ENCODE measurements at places on chromosomes 11 and 22.
A peak's percentile ranks its signal among the peaks of the same experiment; 100 is the strongest.

GRCh38 chr11:34466802-34467488 lies 28.2 kb downstream of the CAT start:
- DNase-seq: no peak

- peak; percentile 2 for DNase-seq
These were observed 31.1 kb downstream of the MRGPRX4 start for GRCh38 chr11:18203723-18204122.

DNA sequence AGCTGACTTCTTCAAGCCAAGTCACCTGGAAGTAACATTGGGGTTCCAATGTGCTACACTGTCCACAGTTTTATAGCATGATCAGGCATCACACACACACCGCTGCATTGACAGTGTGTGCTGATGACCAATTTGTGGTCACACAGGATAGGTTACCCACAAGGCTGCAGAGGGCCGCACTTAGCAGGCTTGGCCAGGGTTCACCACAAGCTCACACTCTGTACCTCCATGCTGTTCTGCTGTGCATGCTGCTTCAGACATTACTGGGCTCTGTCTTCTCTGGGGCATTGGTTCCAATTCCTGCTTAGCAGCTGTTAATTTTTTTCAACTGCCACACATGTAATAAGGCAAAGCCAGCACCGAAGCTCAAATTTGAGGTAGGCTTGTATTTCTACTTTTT lies 11.0 kb upstream of the NRIP3 start:
- DNase-seq: no peak

GRCh38 chr11:8709002-8709672 lies 26.5 kb downstream of the RPL27A start:
- no peak for DNase-seq

GRCh38 chr22:32623943-32624342 lies 149.3 kb downstream of the FBXO7 start:
- no peak for DNase-seq

DNA sequence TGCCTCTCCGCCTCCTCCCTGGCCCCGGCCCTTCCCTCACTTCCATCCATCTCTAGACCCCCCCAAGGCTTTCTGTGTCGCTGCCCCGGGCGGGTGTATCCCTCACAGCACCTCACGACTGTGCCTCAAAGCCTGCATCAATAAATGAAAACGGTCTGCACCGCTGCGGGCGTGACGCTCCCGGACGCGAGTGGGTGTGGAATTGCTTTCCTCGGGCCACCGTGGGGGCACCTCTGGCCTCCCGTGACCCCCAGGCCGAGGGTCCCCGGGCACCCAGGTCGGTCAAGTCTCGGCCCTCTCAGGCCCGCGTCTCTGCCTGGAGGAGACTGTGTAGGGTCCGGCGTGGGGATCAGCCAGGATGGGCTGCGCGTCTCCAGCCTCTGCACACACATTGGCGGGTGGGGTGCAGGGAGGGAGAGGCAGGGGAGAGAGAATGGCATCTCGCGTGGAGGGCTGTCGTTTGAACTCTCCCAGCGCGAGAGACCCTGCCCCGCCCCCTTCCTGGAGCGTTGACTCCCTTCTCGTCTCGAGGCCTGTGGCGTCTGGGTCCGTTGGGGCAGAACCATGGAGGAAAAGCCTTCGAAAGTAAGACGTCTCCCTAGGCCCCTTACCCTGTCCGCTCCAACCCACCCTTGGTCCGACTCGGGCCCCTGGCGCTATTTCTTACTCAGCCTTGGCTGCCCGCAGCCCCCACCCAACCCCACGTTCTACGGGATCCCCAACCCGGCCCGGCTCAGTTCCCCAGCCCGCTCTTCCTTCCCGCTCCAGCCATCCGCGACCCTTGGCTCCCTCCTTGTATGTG lies at the start of gene CATSPERZ:
TSS of gene CATSPERZ (plus strand) at position 512 of the 802 bp plus-strand sequence. CDS start at position 565, 53 bp downstream.
- no peak for DNase-seq

- DNase-seq: no peak
These were observed 2.5 kb downstream of the IL17REL start for GRCh38 chr22:50009765-50010675.

- no peak for DNase-seq
These were observed 3.4 kb downstream of the AGBL2 start for GRCh38 chr11:47711816-47712215.

DNA sequence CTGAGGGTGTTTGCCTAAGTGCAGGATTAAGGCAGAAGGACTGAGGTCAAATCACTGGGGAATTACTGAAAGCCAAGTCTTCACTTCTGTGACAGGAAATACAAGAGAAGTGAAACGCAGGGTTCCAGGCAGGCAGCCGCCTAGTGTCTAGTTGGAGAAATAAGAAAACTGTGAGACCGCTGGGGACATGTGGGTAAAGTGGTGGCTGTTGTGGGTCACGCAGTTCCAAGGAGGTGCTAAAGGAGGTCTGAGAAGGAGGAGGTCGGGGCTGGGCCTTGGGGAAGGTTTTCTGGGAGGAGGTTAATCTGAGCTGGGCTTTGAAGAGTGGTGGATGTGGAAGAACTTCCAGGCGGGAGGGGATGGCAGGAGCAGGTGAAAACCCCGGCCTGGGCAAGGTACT lies 11.2 kb downstream of the MCM5 start:
- DNase-seq: no peak

GRCh38 chr22:43529934-43530333 lies 118.1 kb downstream of the MPPED1 start:
- no peak for DNase-seq

- no peak for DNase-seq
These were observed 497.0 kb upstream of the TENM4 start for GRCh38 chr11:79937676-79938334.

GRCh38 chr11:27718346-27718862 lies 18.1 kb upstream of the BDNF start:
- peak; percentile 21 for DNase-seq

- no peak for DNase-seq
These were observed 142.4 kb downstream of the MPPED1 start for GRCh38 chr22:43554259-43554636.

DNA sequence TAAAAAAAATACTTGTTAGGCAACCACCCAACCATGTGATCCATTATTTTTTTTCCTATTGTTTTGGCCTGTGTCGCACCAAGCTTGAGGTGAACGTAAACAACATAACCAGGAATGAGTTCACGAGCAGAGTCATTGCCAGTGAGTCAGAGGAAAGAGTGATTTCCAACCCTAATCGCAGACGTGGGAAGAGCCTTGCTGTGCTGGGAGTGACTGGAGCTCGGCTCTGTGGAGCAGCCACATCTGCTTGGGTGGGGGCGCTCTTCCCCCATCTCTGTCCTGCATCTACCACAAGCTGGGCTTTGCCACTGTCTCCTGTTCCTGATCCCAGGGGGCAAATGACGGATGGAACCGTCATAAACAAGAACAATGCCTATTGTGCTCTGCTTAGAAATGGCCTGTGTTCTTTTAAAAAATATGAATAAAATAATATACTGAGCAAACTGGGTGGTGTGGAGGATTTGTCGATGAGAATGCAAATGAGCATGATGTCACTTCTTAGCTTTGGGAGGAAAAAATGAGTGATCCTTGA lies 210.0 kb downstream of the KIRREL3 start:
- DNase-seq: no peak

DNA sequence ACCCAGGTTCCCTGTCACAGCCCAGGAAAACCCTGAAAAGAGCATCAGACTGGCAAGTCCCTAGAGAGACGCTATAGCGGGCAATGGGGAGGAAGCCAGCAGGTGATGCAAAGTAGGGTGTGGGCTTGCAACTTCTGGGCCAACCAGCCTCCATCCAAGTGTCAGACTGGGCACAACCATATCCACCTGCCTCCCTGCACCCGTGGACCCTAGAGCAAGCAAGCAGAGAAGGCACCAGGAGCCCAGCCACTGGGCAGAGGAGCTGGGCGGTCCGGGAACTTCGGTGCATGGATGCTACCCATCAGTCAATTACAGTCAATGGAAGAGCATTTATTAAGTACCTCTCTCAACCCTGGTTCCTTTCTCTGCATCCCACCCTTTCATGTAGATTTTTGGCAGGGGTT lies 2.8 kb downstream of the NECTIN1 start:
- DNase-seq: no peak

GRCh38 chr11:69443968-69444364 lies 37.5 kb upstream of the LINC01488 start:
- DNase-seq: no peak

DNA sequence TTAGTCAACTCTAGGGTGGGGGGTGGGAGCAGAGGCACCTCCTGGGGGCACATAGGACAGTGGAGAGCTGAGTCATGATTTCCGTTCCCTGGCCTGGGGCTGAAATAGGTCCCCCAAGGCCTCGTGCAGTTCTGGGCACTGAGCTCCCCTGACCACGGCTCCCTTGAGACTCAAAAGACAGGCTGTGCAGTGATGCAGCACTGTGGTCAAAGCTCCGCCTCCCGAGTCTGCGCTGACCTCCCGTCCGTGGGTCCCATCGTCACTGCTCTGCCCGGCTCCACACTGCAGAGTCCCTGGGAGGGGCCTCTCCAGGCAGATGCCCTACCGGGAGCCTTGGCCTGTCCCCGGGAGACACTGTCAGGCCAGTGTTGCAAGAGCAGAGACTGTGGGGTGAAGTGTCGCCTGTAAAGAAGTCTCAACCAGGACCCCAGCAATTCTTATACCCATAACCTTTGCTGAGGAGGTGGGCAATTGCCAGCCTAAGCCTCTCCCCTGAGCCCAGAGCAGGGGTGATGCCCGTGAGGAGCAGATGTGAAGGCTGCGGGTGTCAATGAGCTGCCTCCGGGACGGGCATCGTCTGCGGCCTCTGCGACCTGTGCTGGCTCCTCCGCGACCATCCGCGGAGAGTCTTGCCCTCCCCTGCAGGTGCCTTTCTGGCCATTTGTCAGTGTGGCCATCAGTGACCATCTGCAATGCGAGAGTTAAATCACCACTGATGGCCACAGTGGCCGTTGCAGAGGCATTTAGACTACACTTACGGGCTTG lies 877.3 kb downstream of the BRD1 start:
- DNase-seq: no peak

GRCh38 chr11:1858154-1858553 lies 5.3 kb downstream of the LSP1 start:
- DNase-seq: no peak

- DNase-seq: no peak
These were observed 28.8 kb downstream of the PRDM10 start for GRCh38 chr11:129973809-129974208.

- no peak for DNase-seq
These were observed 17.3 kb upstream of the CD82 start for GRCh38 chr11:44548032-44548695.

GRCh38 chr11:92929246-92929645 lies 40.2 kb upstream of the MTNR1B start:
- DNase-seq: no peak

DNA sequence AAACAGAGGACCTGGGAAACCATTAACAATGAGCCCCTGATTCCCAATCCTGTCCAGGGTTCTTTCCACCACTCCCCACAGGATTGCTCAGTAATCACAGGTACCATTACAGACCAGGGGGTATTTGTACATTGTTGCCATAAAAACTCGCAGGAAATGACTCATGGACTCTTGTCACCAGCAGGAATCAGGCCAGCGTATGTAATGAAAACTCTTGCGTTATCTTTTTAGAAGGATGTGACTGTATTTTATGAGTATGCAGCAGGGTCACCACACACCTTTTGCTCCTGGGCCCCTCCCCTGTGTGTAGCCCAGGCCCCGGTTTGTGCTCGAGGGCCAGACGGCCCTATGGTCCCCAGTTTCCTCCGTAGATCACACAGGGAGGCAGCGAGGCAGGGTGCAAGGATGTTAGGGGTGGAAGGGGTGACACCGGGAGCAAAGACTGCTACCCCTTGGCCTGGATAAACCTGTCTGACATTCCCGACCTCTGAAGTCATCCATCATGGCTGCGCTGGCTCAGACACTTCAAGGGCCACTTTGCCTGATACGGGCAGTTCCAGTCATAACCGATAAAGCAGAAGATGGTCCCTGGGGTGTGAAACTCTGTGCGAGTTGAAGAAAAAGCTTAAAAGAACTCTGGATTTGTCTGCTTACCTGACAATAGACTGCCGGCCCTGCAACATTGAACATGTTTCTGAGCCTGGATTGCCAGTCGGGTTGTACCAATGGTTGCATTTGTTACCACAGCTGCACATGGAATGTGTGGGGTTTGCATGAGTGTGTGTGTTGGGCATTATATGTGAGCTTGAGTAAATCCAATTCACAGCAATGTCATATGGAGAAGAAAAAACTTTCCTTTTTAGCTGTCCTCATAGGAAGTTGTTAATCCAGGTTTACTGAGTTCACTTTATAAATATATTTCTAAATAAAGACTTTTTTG lies 56.9 kb downstream of the MICAL2 start:
- DNase-seq: no peak

- DNase-seq: no peak
These were observed 7.7 kb upstream of the OR8B12 start for GRCh38 chr11:124551189-124551588.

DNA sequence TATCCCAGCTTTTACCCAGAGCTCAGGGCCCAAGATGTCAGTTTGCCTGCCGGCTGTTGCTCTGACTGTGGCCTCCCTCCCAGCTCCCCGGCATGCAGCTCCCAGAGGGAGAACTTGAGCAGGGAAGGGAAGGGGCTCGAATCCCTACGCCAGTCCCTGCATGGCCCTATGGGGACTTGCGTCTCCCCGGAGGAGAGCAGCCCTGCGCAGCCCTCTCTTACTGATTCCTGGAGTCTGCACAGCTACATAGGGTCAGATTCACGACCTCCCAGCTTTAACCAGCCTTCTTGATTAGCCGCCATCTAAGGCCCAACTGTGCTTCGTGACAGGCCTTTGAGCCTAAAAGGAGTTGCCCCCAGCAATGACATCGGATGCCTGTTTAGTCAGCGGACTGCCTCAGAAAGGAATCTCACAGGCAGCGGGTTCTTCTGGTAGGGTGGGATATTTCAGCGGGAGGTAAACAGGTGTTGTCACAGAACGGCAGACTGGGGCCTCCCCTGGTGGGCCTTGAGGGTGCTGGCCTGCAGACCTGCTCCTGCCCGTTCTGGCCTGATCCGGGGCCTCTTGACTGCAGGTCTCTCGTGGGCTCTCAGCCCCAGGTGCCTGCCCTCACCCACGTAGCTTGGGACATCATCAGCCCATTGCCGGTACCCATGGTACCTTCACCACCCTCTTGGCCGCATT lies 43.8 kb upstream of the KCNQ1OT1 start:
- no peak for DNase-seq

- DNase-seq: no peak
These were observed 45.3 kb downstream of the PC start for GRCh38 chr11:66912911-66913310.

DNA sequence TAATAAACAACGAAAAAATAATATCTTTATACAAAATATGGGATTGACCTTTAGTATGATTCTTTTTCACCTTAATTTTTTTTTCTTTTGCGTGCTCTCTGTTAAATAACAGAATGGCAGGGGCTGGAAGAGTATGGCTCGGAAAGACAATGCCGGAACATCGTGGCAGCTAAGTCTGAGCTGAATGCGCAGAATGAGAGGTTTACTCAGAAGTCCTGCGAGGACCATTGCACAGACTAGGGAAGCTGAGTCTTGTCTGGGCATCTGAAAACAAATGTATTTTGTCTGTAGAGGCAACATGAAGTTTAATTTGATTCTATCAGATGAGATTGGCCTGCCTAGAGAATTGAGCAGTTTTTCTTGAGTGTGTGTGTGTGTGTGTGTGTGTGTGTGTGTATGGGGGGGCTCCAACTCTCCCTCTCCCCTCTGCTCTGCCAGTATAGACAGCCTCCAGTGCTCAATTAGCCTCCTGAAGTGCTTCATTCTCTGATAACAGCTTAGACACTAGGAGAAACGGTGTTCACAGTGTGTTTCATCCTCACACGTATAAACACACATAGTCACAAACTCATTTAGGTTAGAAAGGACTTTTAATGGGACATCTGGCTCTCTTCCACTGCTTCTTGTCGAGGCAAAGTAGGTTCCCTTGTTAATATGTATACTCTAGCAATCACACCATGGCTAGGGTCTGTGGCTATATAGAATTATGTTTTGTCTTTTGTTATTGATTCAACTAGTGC lies 244.3 kb upstream of the SORL1-AS1 start:
- DNase-seq: no peak
